AML-193 (cell line): ENCODE measurements at places on chromosomes 5 and 9.

DNA sequence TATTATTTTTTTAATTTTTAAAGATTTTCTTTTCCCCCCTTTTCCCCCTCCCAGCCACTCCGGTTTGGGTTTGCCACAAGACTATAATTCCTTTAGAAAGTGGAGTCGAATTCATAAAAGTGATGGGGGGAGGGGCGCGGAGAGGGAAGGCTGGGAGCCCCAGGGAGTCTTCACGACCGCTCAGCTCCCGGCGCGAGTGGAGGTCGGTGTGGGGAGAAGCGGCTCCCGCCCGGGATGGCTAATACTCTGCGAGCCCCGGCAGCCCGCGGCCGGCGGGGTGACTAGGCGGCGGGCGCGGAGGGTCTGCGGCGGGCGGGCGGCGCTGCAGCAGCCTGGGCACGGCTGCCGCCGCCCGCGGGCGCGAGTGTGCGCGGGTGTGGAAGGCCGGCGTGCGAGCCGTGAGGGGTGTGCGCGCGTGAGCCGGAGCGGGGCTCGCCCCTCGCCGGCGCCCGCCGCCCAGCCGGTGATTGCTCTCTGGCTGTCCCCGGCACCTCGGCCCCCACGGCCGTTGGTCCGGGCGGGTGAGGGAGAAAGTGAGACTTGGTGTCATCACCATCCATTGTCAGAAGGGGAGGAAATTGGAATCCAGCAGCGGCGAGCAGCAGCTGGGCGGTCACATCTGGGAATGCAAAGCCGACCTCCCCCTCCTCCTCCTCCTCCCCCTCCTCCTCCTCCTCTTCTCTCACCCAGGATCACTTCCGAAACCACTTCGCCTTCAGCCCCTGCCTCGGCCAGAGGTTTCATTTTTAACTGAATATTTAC, at the start of gene PARP8:
TSS of gene PARP8 (plus strand) at position 377 of the 762 bp plus-strand sequence. CDS start 459 bp downstream, outside the sequence.
- peak; percentile 30 for DNase-seq

GRCh38 chr5:57932761-57933160, 450.1 kb upstream of the ACTBL2 start:
- no peak for DNase-seq

GRCh38 chr5:34045996-34046395, 3.0 kb upstream of the C1QTNF3 start:
- DNase-seq = no peak

DNA sequence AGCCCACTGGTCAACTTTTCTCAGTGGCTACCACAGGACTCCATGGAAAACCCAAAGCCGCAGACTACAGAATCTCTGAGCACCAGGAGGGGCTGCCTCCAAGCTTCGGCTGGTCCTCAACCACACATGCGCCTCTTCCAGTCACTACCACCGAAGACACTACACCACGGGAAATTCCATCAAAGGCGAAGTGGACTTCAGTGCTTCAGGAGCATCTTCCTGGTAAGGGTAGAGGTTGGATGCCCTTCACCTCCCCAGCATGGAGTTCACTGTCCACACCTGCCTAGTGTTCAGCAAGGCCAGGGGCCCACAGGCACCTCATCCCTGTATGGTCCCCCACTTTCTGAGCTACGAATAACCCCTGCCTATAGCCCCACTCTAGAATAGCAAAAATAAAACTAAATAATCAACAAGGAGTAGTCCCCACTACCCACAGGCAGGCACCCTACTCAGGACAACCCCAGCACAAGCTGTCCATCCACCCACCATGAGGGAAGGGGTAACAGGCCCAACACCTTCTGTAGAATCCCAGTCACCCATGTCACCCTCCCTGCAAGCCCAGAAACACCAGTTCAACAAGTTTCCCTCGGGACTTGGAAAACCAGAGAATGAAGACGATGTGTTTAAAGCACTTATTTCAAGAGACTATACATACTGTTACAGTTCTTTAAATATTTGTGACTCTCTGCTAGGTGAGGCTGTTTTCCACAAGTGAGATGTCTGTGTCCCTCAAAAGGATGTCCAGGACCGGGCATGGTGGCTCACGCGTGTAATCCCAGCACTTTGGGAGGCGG, 2.6 kb downstream of the VDAC1 start:
- DNase-seq = no peak

- no peak for DNase-seq
These were observed 48.2 kb downstream of the ABCA1 start for GRCh38 chr9:104879555-104880309.

DNA sequence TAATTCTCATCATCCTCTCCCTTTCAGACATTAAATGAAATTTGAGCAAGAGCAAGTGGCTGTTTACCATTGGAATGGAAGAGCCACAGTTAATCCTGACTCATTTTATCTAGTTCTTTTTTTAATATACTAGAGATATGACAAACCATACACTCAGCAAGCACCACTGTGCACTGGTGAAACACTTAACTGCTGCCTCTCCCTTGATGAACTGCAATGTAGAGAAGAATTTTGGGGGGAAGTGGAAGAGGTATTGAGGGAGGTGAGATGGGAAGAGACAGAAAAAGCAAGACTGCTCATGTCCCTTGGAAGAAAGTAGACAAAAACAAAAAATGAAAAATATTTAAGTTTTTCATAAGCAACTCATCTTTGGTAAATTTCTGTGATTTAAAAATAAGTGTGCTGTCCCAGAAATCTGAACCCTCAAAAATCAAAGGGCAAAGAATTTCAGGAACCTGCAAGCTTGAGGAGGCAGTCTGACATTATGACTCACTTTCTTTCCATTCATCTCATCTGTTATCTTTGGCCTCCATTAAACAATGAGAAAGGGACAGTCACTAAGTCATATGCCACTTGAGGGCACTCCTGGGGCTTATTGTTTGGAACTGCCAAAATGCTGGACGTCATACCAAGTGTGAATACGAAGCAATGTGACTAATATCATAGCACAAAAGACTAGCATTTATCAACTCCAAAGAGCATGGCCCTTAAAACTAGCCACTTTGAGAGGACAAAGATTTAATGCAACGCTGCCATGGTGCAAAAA, 566.8 kb upstream of the DMAC1 start:
- DNase-seq = no peak

DNA sequence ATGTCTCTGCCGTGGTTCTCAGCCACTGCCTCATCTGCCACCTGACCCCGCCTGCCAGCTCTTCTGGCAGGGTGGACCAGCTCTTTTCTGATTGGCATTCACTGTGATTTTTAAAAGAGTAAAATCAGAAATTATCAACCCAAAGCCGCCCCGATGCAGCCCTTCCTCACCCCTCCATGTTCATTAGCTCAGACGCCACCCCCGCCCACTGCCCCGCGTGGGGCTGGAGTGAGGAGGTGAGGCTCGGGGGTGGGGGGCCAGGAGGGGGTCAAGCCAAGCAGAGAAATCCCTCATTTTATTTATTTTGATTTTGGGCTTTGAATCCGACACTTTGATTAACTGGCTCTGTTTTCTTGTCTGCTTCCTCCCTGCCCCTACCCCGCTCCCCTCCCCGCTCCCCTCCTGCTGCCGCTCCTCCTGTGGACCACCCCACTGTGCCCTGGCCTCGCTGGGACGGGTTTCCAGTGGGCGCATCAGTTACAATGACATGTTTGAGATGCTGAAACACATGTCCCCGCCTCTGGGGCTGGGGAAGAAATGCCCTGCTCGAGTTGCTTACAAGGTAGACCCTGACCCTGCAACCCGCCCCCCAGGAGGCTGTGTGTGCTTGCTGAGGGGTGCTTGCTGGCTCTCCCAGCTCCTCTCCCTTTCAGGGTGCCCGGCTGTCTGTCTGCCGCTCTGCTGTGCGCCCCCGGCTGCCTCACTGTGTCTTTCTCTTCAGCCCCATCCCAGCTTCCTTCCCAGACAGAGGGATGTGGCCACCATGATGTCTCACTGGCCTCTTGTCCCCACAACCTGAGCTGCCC, 224.9 kb downstream of the CACNA1B start:
- DNase-seq = no peak

DNA sequence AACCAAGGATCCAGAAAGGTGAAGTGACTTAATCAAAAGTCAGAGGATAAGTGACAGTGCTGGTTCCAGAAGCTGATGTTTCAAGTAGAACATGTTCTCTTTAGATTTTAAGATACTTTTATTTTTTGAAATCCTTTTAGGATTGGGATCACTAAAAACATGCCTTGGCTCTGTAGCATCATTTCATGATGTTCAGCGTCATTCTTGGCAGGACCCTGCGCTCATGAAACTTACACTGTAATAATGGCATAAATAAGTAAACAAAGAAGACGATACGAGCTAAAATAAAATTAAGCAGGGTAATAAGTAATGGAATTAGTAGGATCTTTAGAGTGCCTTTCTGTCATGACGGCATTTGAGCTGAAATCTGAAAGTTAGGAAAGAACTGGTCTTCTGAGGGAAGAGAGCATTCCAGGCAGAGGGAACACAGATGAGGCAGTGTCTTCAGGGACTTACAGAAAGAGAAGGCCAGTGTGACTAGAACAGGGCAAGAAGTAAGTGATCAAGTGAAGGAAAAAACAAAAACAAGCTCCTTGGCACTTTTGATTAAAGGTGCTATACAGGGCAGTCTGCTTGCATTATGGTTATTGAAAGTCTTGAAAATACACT, 19.9 kb downstream of the CTNNA1 start:
- no peak for DNase-seq

- no peak for DNase-seq
These were observed 457.3 kb downstream of the DMAC1 start for GRCh38 chr9:7342229-7342628.

GRCh38 chr9:88998911-88999310, 7.6 kb downstream of the S1PR3 start:
- no peak for DNase-seq

GRCh38 chr5:579746-580366, 32.3 kb upstream of the CEP72 start:
- no peak for DNase-seq

DNA sequence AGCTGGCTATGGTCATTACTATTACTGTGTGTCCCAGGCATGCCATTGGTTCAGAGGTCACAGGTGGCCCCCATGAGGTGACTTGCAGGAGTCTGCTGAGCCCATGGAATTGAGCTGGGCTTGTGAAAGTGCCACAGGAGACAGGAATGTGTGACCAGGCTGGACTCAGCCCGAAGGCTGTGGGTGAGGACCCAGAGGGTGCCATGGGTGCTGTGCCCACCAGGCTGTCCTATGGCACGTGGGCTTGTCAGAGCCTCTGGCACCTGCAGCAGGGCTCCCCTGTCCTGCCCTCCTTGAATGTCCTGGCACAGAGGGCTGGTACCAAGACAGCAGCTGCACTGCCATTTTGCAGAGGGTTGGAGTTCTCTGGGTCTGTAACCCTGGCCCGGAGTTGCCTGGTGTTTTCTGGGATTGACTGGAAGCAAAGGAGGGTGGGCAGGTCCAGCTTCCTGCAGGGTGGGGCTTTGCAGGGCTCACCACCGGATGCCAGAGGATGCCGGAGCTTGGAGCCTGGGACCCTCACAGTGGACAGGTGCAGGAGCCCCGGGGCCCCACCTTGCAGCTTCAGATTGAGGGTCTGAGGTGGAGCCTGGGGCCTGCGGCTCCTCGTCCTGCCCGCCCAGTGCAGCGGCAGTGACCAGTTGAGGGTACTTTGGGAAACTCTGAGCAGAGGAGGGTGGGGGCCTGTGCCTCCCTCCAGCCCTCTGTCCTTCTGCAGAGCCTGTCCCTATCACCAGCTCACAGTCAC, 14.2 kb downstream of the COL5A1 start:
- no peak for DNase-seq

DNA sequence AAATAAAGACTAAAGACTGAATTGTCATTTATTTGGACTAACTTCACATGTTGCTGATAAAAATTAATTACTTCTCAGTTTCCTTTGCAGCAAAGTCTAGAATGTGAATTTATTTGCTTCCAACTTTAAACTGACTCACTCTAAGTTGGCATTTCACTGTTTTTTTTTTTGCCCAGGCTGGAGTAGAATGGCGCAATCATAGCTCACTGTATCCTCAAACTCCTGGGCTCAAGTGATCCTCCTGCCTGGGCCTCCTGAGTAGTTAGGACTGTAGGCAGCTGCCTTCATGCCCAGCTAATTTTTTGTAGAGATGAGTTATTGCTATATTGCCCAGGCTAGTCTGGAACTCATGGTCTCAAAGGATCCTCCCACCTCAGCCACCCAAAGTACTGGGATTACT, 3.5 kb downstream of the CCNB1 start:
- DNase-seq = no peak

DNA sequence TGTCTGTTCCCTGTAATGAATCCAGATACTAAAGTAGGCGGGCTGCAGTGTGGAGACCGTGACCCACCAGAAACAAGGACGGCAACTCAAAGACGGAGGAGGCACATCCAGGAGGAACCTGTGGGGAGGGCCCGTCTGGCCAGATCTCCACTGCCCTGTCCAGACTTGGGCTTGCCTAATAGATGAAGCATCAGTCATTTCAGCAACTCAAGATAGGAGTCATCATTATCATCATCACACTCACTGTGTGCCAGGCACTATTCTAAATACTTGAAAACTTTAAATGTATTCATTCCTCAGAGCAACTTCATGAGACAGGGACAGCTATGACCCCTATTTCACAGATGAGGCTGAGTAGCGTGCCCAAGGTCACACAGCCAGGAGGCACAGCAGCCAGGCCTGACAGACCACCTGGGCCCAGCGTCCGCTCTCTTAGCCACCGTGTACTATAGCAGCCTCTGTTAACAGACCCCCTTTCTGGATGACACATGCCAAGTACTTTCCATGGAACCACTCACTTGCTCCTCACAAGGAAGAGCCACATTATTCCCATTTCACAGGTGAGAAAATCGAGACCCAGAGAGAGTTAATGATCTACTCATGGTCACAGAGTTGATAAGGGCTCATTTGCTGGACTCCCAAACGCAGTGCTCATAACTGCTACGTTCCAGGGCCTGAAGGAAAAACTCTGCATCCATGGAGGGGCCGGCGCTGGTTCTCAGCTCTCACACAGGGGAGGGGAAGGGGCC, 4.9 kb upstream of the IL4 start:
- DNase-seq = no peak

DNA sequence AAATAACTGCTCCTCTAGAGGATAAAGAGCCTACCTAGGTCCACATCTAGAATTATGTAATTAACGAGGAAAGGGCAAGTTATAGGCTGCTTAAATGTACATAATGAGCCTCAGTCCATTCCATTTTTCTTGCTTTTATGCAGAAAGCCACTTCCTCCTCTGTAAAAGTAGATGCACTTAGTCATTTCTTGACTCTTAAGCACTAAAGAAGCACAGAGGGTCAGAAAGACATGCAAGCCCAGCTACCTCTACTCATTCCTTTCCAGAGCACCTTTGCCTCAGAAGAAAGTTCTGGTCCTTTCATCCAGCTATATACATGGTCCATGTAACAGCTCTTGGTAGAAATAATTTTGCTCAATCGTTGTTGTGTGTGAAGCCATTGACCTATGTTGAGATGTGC, 308.0 kb upstream of the NREP start:
- no peak for DNase-seq

DNA sequence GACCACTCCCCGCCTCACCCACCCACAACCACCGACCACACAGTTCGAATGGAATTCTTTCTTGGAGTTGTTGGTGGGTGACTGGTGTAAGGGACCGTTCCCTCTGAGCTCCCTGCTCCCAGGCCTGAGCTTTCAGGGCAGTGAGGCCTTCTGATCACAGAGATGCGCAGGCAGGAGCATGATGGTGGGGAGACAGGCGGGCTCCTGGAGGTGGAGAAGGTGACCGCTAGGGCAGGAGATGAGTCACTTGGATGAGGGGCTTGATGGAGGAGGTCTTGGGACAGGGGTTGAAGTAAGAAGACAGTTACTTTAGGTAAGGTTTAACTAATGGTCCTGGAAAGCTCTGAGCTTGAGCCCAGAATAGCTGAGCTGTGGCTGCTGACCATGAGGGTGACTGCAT, 88.5 kb downstream of the HSPA4 start:
- DNase-seq = no peak
